ENCODE measurements at places on chromosomes 6 and 20.

DNA sequence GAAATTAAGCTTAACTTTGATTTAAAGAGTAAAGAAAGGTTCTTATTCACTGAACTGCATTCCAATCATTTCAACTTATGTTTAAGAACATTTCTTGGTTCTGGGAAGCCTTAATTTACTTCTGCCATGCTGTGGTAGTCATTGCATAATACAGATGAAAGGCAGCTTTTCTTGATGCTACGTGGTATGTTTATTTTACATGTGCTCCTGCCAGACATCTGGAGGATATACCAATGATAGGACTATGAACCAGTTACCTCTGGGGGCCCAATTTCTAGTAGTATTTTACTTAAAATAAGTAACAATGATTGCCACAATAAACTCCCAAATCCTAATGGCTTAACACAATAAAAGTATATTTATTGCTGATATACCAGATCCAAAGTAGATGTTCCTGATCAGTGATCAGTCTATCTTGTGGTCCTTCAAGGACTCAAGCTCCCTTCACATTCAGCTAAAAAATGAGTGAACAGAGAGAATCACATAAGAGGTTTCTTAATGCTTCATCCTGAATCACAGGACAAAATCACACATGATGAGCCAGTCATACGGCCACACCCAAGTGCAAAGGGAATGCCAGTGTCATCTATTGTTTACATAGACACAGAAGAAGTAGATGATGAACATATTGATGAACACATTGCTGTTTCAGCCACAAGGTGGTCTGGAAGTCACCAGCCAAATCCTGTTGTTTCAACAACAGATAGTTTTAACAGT, 56.5 kb upstream of the CCN2 start:
- no peak for DNase-seq

DNA sequence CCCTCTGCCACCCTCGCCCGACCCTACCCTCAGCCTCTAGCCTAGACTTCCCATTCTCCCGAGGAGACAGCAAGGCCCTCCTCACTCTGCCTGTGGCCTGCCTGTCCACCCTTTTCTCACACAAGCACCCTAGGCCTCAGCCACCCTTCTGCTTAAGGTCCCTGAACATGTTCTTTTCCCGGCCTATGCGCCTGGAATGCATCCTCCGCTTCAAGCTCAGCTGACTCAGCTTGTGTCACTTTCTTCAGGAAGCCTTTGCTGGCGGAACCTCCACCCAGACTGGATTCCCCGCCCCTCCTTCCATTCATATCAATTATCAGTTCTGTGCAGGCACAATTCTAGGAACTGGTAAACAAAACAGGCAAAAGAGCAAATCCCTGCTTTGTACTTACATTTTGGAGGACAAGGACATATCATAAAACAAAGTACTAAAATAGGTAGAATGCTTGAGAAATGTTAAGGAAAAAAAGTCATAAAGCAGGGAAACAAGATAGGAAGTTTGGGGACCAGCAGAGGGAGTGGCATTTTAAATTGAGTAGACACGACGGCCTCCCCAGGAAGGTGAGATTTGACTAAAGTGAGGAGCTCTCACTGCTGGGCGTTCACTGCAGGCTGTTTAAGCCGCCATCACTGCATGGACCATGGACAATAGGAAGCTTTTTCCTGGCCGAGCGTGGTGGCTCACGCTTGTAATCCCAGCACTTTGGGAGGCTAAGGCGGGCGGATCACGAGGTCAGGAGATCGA, 17.9 kb upstream of the SNHG17 start:
- no peak for DNase-seq

- DNase-seq = no peak
These were observed 57.5 kb upstream of the IL20RA start for GRCh38 chr6:137102050-137102848.

DNA sequence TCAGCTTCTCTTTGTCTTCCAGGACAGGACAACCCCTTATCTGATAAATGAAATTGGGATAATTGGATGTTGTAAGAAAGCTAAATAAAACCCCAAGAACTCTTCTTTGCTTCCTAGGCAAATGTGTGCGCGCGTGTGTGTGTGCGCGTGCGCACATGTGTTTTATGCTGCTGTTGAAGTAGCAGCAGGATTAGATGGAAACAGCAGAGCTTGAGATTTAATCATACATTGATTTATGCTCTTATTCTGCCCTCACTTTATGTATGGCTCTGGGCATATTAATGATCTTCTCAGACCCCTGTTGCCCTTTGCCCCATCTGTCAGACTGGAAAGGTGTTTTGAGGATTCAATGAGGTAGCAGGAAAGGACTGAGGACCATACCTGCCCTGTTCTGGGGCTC, 324.0 kb upstream of the MAP3K7 start:
- no peak for DNase-seq

DNA sequence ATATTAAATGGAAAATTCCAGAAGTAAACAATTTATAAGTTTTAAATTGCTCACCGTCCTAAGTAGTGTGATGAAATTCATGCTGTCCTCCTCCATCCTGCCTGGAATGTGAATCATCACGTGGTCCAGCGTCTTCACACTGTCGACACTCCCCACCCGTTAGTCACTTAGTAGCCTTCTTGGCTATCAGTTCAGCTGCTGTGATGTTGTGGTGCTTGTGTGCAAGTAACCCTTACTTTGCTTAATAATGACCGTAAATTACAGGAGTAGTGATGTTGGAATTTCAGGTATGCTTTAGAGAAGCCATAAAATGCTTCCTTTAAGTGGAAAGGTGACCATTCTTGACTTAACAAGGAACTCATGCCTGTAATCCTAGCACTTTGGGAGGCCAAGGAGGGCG, 25.2 kb downstream of the RIOK1 start:
- DNase-seq = no peak

GRCh38 chr6:106300944-106301343, 24.6 kb downstream of the ATG5 start:
- peak; percentile 55 for DNase-seq

Data from CD4-positive, alpha-beta T cell treated with Interleukin-17A for 1 hour (primary cell).